ENCODE measurements at places on chromosomes 13 and 19.

DNA sequence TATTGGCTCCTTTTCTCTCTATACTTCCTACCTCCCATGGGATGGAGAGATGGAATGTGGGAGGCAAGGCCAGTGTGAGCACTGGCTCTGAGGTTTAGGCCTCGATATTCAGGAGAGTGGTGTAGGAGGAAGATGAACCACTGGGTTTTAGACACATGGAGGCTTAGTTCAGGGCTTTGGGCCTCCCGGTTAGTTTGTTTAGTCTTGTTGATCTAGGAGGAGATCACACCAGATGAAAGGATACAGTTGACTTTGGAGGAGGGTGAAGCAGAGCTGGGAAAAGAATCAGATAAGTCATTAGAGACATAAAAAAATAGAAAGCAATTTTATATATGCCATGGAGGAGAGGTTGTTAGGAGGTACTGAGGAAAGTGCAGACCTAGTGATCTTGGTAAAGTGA is 30.9 kb downstream of the RNASEH2B start:
- no peak for DNase-seq

- no peak for DNase-seq
These were observed 18.8 kb upstream of the TMEM255B start for GRCh38 chr13:113740286-113740556.

- DNase-seq = no peak
These were observed 160.9 kb downstream of the TBC1D4 start for GRCh38 chr13:75321084-75321483.

DNA sequence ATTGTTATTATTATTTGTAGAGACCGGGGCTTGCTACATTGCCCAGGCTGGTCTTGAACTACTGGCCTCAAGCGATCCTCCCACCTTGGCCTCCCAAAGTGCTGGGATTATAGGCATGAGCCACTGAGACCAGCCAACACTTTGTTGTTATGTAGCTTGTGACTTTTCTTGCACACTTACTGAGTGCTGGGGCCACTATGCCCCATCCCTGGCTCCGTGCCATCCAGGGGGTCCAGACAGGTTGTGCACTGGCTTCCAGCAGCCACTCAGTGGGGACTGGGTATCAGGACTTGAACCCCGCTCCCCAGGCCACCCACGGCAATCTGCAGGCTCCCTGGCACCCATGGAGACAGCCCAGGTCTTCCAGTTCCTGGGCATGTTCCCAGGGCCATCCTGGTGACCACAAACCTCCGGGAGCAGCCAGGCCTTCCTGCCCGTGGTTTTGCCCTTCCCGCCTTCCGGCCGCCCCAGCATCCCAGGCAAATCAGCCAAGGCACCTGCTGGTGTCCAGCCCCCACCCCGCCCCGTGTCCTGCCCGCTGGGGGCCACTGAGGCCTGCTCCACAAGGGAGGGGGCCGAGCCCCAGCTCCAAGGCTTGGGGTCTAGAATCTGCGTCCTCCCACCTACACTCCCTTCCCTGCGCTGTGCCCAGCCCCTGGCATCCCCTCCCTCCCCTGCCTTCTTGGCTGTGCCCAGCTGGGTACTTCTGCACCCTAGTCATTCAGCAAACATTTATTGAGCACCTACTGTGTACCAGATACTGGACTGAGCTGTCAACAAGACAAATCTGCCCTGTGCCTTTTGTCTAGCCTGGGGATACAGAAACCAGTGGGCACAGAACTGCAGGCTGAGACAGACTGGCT is 23.7 kb upstream of the SEMA6B start:
- DNase-seq = no peak

DNA sequence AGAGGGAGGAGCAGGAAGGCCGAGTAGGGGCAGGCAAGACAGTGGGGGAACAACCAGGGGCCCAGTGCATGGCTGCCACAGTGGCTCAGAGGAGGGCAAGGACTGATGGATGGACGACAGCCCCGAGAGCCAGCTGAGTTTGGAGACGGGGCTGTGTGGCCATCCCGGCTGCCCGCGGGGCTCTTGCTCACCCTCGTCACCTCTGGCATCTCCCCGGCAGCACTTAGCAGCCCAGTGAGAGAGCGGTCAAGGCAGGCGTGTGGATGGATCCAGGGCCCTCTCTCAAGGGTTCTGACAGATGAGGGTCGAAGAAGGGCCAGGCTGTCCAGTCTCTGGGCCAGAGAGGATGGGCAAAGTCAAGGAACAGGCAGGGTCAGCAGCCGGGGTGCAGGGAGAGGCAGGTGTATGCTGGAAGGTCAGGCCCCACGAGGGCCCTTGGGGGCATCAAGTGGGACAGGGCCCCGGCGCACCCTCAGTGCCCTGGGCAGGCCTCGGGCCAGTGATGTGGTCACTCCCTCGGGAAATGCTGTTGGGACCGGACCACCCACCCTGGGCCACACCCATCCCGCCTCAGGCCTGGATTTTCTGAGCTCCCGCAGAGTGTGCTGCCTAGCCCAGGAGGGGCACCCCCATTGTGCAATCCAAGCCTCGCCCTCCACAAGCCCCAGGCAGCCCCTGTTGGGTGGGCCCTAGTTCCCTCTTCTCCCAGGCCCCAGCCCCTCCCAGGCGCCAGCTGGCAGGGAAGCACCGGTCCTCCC is 56.4 kb upstream of the TPM4 start:
- no peak for DNase-seq

GRCh38 chr13:39528661-39528980 is 74.4 kb downstream of the LHFPL6 start:
- no peak for DNase-seq

DNA sequence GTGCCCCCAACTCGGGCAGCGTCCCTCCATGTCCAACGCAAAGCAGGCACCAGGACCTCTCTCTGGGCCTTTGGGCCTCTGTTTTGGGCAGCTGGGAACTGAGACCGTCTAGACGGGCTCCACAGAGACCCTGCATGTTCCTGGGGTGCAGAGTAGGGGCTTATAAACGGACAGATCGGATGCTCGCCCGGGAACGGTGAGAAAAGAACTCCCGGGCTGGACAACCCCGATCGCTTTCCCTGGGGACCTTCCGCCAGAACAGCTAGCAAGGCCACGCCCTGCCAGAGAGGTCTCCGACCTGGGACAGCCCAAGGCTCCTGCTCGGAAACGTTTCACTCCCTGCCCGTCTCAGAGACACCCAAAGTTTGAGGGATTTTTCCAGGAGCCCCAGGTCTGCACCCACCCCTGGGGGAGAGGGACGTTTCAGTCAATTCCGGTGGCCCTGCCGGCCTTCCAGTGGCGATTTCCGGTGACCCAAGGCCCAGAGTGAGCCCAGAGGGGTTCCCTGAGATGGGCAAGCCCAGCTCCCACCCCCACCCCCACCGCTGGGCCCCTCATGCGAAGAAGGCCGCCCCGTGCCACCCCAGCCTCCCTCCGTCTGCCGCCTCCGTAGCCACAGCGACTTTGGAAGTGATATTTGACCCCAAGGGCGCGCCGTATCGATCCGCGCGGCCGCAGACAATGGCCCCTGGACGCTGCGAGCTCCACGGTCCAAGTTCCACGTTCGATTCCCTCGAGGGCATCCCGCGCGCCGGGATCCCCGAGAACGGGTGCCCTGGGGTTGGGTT is 1.7 kb downstream of the NR2F6 start:
- no peak for DNase-seq

DNA sequence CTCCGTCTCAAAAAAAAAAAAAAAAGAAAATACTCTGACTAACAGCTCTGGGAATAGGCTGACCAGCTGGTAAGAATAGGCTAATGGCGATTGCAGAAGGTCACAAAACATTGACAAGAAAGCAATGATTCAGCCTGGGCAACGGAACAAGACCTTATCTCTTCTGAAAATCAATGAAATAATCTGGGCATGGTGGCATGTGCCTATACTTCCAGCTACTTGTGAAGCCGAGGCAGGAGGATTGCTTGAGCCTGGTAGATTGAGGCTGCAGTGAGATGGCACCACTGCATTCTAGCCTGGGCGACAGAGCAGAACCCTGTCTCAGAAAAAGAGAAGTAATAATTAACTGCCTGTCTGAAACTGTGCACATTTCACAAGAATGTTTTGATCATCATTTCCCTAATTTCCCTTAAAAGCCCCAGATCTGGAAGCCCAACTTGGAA is 18.8 kb upstream of the MTRF1 start:
- DNase-seq = no peak

GRCh38 chr19:16032509-16033135 is 43.7 kb upstream of the TPM4 start:
- DNase-seq = no peak

DNA sequence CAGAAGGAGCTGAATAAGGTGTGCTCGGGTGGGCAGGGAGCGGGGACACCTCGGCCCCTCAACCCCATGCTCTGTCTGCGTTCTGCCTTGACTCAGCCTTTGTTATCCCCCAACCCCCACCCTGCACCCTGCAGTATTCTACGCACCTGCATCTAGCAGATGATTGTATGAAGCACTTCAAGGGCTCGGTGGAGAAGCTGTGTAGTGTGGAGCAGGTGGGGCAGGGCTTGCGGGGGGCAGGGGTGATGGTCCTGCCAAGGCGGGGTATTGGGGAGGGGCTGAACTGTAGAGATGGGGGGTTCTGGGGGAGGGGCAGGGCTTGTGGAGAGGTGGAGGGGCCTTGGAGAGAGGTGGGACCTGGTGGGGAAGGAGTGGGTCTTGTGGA is 6.1 kb downstream of the STXBP2 start:
- no peak for DNase-seq

DNA sequence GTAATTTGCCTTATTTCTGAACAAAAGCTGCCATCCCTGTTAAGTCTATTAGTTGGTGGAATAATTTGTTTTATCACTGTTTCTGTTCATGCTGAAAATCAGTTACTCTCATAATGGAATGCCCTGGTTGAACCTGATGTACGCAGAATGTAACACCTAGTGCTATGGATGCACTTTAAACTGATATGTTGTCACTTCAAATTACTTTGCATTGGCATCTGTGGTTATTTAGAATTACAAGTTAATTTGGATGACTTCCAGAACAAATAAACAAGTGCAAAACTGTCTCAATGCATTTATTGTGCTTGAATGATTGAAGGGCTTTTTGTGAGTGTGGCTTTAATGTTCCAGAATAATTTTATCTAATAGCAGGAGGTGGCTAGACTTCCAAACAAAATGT is 368.2 kb upstream of the SLITRK5 start:
- no peak for DNase-seq

GRCh38 chr19:3039641-3040077 is 10.6 kb upstream of the TLE2 start:
- no peak for DNase-seq

DNA sequence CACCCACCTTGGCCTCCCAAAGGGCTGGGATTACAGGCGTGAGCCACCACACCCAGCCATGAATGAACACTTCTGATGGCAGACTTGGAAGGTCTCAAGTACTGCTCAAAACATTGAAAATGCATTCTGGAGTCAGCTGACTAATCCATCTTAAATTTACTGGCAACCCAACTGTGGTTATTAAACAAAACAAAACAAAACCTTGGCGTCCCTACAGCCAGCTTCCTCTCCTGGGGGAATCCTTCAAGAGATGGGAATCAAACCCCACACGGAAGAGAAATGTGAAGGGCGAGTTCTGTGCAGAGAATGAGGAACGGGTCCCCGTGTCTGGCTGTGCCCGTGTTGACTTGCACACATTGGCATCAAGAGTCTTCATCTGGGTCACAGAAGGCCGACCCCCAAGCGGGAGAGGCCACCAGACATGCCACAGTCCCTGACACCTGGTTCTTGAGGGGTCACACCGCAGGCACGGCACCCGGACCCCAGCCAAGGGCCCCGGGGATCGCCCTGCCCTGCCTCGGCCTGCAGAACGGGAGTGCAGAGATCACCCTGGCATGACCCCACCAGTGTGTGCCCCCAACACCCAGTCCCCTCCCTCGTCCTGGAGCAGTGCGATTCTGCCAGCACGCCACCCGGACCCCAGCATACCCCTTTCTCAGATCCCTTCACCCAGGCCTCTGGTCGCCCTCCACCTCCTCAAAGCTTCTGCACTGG is 3.2 kb downstream of the MAP2K2 start:
- no peak for DNase-seq

GRCh38 chr13:58302349-58302748 is 670.8 kb downstream of the PCDH17 start:
- DNase-seq = no peak

GRCh38 chr19:16340654-16341053 is 16.0 kb downstream of the KLF2 start:
- DNase-seq = no peak

DNA sequence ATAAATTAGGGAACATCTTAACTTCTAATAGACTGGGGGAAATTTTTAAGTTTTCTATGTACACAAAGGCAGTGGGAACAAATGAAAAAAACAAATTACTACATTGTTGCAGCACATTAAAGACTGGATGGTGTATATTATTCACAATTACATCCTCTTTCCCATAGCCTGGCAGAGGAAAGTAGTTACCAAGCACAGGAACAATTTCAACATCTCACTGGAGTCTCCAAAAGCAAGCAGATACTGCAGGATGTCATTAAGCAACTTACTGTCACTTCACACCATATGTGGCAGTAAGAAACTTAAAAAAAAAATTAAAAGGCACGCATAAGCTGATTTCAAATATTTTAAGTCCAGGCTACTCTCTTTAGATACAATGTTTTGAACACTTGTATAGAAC is 6.4 kb upstream of the EFNB2 start:
- no peak for DNase-seq

DNA sequence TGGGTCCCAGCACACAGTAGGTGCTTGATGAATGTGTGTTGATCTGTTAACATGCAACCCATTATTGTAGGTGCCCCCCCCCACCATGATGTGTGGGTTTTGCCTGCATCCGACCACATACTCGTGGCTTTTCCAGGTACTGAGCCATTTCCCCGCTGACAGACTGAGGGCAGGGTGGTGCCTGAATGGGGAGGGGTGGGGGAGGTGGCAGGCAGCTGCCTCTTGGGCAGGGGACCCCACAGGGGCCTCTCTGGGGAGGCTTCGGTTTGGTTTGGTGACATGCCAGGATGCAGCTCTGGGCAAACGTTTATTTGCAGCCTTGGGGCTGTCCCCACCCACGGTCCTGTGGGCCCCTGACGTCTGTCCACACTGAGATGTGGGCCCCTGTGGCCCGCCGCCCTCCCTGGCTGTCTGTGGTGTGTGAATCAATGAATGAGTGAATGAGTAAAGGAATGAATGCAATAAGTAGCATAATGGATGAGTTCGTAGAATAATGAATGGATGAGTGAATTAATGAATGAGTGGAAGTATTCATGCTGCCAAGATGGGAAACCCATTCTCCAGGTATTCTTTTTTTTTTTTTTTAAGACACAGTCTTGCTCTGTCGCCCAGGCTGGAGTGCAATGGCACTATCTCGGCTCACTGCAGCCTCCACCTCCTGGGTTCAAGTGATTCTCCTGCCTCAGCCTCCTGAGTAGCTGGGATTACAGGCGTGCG is 9.0 kb upstream of the JUND start:
- peak; percentile 97 for DNase-seq

DNA sequence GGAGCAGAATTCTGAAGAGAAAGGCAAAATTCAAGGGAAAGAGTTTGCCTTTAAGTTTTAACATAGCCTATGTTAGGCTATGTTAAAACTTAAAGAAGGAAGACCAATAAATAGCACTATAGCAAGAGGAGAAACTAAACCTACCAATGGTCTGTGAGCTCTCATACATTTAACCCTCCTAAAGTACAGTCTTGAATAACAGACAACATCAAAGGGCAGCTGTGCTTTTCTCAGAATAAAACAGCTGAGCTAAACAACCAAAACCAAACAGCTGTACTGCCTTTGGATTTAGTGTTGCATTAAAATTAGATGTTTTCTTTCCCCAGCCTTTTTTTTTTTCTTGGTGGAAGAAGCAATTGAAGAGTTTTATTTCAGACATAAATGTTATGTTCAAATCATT is 34.0 kb downstream of the KLF5 start:
- DNase-seq = no peak

GRCh38 chr19:49892716-49893115 is 4.0 kb downstream of the IL4I1 start:
- no peak for DNase-seq
